ENCODE measurements at places on chromosomes 1 and 21.

DNA sequence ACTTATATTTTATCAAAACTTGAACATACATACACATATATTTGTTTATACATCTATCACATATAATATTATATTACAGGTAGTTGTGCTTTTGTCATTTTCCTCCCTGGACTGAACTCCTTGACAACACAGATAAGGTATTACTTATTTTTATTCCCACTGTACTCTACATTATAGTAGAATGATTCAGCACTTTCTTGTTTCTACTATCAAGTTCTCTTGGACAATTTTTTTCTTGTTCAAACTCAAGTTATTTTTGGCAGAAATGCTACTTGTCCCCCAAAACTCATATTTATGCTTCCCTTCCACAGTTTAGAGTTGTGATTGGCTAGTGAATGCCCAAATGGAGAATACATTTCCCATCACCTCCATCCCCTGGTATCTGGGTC lies 10.8 kb upstream of the PTPRC start:
- DNase-seq = no peak

- no peak for DNase-seq
Observed at GRCh38 chr1:12244078-12244477, 14.2 kb downstream of the VPS13D start.

GRCh38 chr1:201253906-201254624 lies 29.2 kb upstream of the PKP1 start:
- no peak for DNase-seq

GRCh38 chr1:3316340-3316943 lies 138.0 kb upstream of the ARHGEF16 start:
- DNase-seq = no peak

- DNase-seq = no peak
Observed at GRCh38 chr21:44085491-44086321, 21.5 kb upstream of the PWP2 start.

- no peak for DNase-seq
Observed at GRCh38 chr1:179818743-179819173, 58.8 kb downstream of the TOR1AIP2 start.

DNA sequence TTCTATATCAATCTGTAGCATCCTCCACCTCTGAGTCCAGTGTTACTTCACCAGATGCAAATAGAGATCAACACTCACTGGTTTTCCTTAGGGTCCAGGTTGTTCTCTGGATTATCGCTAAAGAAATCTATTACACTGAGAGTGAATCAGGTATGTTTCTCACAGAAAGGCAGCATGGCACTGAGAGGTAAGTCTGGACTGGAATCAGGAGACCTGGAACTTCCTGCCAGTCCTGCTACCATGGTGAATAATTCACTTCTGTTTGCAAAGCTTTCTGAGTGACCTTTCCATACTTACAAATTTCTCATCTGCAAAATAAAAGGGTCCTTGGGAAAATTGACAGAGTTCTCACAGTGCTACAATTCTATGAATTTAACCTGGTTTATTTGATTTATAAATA lies 1583.3 kb downstream of the MRPL39 start:
- no peak for DNase-seq

- no peak for DNase-seq
Observed at GRCh38 chr1:8283058-8283884, 34.6 kb upstream of the SLC45A1 start.

GRCh38 chr1:82555501-82555900 lies 754.8 kb downstream of the ADGRL2 start:
- no peak for DNase-seq
